ENCODE measurements at places on chromosomes 13 and 19. TPM values are rescaled to one million over a fixed set of nuclear protein-coding genes. Genes with fewer than 3 reads are reported as not detected.

The ZIC2 gene
- 44.4 TPM for total RNA-seq

GRCh38 chr13:29020314-29020713, 200.2 kb downstream of the MTUS2 start:
- H3K27ac ChIP-seq: no peak overlapping the region
- H3K4me1 ChIP-seq: no peaks in the 10 kb centered on the region
- H3K4me3 ChIP-seq: no peak overlapping the region
- H3K27me3 ChIP-seq: peaks cover 15% of the 10 kb centered on the region
- no peaks in the 10 kb centered on the region for H3K36me3 ChIP-seq

DNA sequence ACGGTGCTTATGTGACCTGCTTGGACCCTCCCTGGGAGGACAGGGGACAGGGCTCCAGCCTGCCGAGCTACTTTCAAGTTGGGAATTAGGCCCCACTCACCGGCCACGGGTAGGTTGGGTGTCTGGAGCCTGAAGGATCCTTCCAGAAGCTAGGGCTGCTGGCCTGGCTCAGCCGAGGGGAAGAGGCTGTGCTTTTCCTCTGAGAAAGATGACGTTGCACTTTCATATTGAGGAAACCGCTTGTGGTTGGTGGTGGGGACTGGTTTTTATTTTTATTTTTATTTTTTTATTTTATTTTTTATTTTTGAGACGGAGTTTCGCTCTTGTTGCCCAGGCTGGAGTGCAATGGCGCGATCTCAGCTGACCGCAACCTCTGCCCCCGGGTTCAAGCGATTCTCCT, at the start of gene TMEM150B:
Gene TMEM150B, minus strand, starts transcription at position 170 of the 400 bp plus-strand sequence. CDS start 4,305 bp downstream, outside the sequence.
- no peak within 1 kb of the TSS for H3K4me3 ChIP-seq
- H3K27ac ChIP-seq: no peak within 1 kb of the TSS
- no peaks in the 10 kb centered on the region for H3K36me3 ChIP-seq
- no peaks in the 10 kb centered on the region for H3K27me3 ChIP-seq
- DNase-seq: no peak

- no peaks in the 10 kb centered on the region for H3K4me1 ChIP-seq
- H3K27me3 ChIP-seq: peaks cover 61% of the 10 kb centered on the region
- DNase-seq: no peak
- H3K36me3 ChIP-seq: no peaks in the 10 kb centered on the region
Measured at GRCh38 chr13:25440061-25440460, 68.3 kb downstream of the ATP8A2 start.

The GYS1 gene
- total RNA-seq: 50.7 TPM

DNA sequence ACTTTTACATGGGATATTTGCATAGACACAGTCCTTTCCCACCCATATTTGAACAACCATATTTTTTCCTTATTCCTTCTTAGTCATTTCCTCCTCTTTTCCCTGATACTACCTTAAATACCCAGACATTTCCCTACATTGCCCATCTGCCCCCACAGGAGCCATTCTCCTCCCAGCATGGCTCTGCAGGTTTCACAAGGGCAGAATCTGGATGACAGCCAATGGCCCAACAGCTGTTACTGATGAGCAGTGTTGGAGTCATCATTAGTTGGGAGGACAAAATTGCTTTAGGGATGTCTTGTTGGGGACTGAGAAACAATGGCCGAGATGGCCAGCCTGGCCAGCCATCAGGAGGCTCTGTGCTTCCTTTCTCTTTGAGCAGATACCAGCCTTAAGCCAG, 209.5 kb downstream of the KLF5 start:
- no peaks in the 10 kb centered on the region for H3K4me1 ChIP-seq
- no peak overlapping the region for H3K4me3 ChIP-seq
- DNase-seq: no peak
- H3K27ac ChIP-seq: no peak overlapping the region
- H3K36me3 ChIP-seq: no peaks in the 10 kb centered on the region

- H3K27ac ChIP-seq: no peak overlapping the region
- no peak for DNase-seq
- H3K4me3 ChIP-seq: no peak overlapping the region
- no peaks in the 10 kb centered on the region for H3K27me3 ChIP-seq
- no peaks in the 10 kb centered on the region for H3K36me3 ChIP-seq
Measured at GRCh38 chr13:25109341-25109740, 13.4 kb downstream of the PABPC3 start.

DNA sequence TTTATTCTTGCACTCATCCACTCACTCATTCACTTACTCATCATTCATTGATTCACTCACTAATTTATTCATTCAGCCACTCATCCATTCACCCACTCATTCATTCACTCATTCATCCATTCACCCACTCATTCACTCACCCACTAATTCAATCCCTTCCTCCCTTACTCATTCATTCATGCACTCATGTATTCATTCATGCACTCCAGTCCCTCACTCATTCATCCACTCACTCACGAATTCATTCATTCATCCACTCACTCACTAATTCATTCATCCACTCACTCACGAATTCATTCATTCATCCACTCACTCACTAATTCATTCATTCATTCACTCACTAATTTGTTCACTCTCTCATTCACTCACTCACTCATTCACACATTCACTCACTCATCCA, 16.1 kb downstream of the ACTL9 start:
- no peaks in the 10 kb centered on the region for H3K36me3 ChIP-seq
- H3K27me3 ChIP-seq: no peaks in the 10 kb centered on the region

- DNase-seq: peak; percentile 59
- H3K36me3 ChIP-seq: no peaks in the 10 kb centered on the region
- no peak overlapping the region for H3K4me3 ChIP-seq
Measured at GRCh38 chr13:48892053-48892687, 83.5 kb upstream of the FNDC3A start.

DNA sequence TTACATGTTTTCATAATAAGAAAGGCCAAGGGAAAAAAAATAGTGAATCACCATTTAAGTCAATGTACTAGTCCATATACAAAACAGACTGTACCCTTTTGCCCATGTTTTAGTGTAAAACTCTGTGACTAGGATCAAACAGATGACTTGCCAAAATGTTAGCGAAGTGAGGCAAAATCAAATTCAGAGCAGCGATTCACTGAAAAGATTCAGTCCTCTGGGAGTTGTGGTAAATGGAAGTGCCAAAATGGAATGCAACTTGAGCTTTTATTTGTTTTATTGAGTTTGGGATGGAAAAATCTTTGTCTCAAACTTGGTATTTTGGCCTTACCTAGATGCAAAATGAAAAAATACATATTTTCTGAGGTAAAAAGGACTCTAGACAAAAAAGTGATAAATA, 9.1 kb downstream of the CDADC1 start:
- H3K4me1 ChIP-seq: no peaks in the 10 kb centered on the region
- no peak overlapping the region for H3K4me3 ChIP-seq
- peaks cover 7% of the 10 kb centered on the region for H3K36me3 ChIP-seq
- H3K27ac ChIP-seq: no peak overlapping the region
- DNase-seq: no peak
- no peaks in the 10 kb centered on the region for H3K27me3 ChIP-seq

- peaks cover 4% of the 10 kb centered on the region for H3K4me1 ChIP-seq
- H3K36me3 ChIP-seq: no peaks in the 10 kb centered on the region
- H3K27me3 ChIP-seq: no peaks in the 10 kb centered on the region
- H3K27ac ChIP-seq: no peak overlapping the region
- H3K4me3 ChIP-seq: no peak overlapping the region
Measured at GRCh38 chr13:112940236-112940635, 28.8 kb upstream of the MCF2L start.

GRCh38 chr13:78876915-78877549, 218.1 kb upstream of the OBI1 start:
- H3K4me1 ChIP-seq: no peaks in the 10 kb centered on the region
- H3K36me3 ChIP-seq: no peaks in the 10 kb centered on the region
- DNase-seq: no peak
- no peak overlapping the region for H3K27ac ChIP-seq
- H3K4me3 ChIP-seq: no peak overlapping the region

- DNase-seq: no peak
- no peaks in the 10 kb centered on the region for H3K36me3 ChIP-seq
- no peak overlapping the region for H3K4me3 ChIP-seq
- H3K4me1 ChIP-seq: no peaks in the 10 kb centered on the region
Measured at GRCh38 chr13:77595166-77595810, 59.8 kb downstream of the SCEL start.

DNA sequence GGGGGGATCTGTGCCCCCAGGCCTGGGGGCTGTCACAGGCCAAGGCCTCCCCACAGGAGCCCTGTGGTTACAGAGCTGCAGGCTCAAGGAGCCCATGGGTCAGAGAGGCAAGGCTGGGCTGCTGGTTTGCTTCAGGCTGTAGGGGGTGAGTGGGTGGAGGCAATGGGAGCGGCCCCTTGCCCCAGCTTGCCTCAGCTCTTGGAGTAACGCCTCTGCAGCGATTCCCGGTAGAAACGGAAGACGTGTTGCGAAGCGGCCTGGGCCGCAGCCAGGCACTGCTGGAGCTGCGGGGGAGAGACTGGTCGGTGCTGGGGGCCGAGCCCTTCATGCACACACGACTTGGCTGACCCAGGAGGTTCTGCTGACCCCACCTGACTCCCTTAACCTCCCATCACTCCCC, 10.1 kb downstream of the TMEM91 start:
- H3K4me3 ChIP-seq: no peak overlapping the region
- no peak for DNase-seq
- no peaks in the 10 kb centered on the region for H3K27me3 ChIP-seq
- H3K4me1 ChIP-seq: no peaks in the 10 kb centered on the region
- no peak overlapping the region for H3K27ac ChIP-seq
- peaks cover 10% of the 10 kb centered on the region for H3K36me3 ChIP-seq

DNA sequence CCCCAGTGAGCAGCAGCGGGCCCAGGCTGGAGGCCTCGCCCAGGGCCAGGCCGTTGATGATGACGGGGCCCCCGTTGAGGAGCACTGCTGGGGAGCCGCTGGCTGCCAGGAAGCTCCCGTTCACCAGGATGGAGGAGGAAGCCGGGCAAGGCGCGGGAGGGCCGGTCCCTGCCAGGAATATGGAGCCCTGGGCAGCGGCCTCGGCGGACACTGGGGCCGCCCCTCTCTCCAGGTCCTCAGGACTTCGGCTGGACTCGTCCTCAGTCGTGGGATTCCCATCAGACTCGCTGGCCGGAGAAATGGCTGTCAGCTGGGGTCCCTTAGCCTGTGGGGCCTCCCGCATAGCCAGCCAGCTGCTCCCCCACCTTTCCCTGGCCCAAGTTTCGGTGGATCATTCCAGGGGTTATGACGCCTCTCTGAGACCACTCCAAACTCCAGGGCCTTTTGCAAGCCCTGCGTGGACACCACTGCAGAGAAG, 2.1 kb downstream of the SIX5 start:
- no peak for DNase-seq
- peak overlapping the region; percentile 98 for H3K27ac ChIP-seq
- H3K36me3 ChIP-seq: no peaks in the 10 kb centered on the region
- H3K27me3 ChIP-seq: no peaks in the 10 kb centered on the region
- peaks cover 48% of the 10 kb centered on the region for H3K4me1 ChIP-seq

GRCh38 chr13:95222733-95223018, 78.6 kb downstream of the ABCC4 start:
- no peaks in the 10 kb centered on the region for H3K27me3 ChIP-seq
- H3K36me3 ChIP-seq: no peaks in the 10 kb centered on the region
- H3K4me3 ChIP-seq: no peak overlapping the region
- DNase-seq: no peak
- peaks cover 4% of the 10 kb centered on the region for H3K4me1 ChIP-seq

The ZNF324B gene
- total RNA-seq: 9.4 TPM

GRCh38 chr13:97279913-97280312, 57.8 kb downstream of the MBNL2 start:
- H3K4me3 ChIP-seq: no peak overlapping the region
- DNase-seq: no peak
- no peaks in the 10 kb centered on the region for H3K27me3 ChIP-seq
- peaks cover 88% of the 10 kb centered on the region for H3K4me1 ChIP-seq
- H3K36me3 ChIP-seq: no peaks in the 10 kb centered on the region

- H3K27me3 ChIP-seq: no peaks in the 10 kb centered on the region
- no peak overlapping the region for H3K27ac ChIP-seq
- DNase-seq: no peak
- no peak overlapping the region for H3K4me3 ChIP-seq
- no peaks in the 10 kb centered on the region for H3K36me3 ChIP-seq
- H3K4me1 ChIP-seq: no peaks in the 10 kb centered on the region
Measured at GRCh38 chr19:31214086-31214485, 135.2 kb downstream of the TSHZ3 start.

DNA sequence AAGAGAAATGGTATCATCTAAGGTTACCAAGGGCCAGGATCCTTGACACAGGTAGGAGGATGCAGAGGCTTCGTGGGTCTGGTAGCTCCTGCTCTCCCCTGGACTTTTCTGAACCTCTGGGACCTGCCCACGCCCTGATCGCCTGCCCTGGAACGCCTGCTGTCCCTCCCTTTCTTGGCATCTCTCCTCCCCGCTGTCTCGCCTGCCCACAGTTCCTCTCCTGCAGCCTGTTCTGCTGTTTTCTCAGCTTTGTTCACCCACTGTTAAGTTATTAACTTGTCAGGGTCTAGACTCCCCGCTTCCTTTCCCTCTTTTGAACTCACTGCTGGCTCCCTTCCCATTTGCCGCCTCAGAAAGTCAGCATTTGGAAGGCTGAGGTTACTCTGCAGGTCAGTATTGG, 19.8 kb downstream of the SERP2 start:
- H3K4me3 ChIP-seq: no peak overlapping the region
- H3K36me3 ChIP-seq: no peaks in the 10 kb centered on the region
- DNase-seq: no peak
- no peaks in the 10 kb centered on the region for H3K27me3 ChIP-seq
- H3K27ac ChIP-seq: no peak overlapping the region

GRCh38 chr19:31602548-31602947, 253.3 kb upstream of the TSHZ3 start:
- no peaks in the 10 kb centered on the region for H3K36me3 ChIP-seq
- no peak for DNase-seq
- no peaks in the 10 kb centered on the region for H3K27me3 ChIP-seq
- H3K4me3 ChIP-seq: no peak overlapping the region
- no peaks in the 10 kb centered on the region for H3K4me1 ChIP-seq
- H3K27ac ChIP-seq: no peak overlapping the region

The FREM2 gene
- 0.05 TPM for total RNA-seq

GRCh38 chr13:36840718-36841250, 21.8 kb downstream of the RFXAP start:
- H3K4me3 ChIP-seq: no peak overlapping the region
- no peaks in the 10 kb centered on the region for H3K4me1 ChIP-seq
- H3K27me3 ChIP-seq: no peaks in the 10 kb centered on the region
- H3K27ac ChIP-seq: no peak overlapping the region
- no peaks in the 10 kb centered on the region for H3K36me3 ChIP-seq

DNA sequence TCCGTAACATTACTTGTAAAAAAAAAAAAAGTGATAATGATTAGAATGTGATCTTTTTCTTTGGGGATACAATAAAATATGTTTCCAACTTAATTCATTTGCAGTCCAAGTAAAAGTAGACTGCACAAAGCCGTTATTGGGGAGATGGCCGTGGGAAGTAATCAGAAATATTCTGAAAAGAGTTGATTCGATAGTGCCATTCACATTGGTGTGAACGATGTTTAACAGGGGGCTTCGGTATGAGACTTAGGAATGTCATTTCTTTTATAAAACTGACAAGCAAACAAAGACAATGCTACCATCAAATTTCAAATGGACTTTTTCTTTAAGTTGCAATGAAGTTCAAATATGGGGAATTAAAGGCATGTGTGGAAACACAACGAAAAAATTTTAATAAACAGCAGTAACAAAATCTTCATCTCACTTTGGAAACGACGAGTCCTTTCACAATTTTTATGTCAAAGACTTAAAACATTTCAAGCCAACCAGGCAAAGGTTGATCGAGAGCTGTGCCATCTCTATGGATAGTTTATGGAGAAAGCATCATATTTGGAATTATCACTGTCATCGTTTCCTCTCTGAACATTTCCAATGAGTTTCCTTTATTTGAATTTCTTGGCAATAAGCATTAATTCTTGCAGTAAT, 1.7 kb upstream of the ZIC5 start:
- no peak for DNase-seq
- no peaks in the 10 kb centered on the region for H3K36me3 ChIP-seq
- no peak overlapping the region for H3K27ac ChIP-seq
- no peaks in the 10 kb centered on the region for H3K27me3 ChIP-seq
- no peak overlapping the region for H3K4me3 ChIP-seq

Measured in HCT116 (cell line).